ENCODE measurements at places on chromosomes 11 and 22.

GRCh38 chr11:99241066-99241465, 220.3 kb downstream of the CNTN5 start:
- no peak for DNase-seq

GRCh38 chr11:27663326-27663725, 36.9 kb downstream of the BDNF start:
- no peak for DNase-seq

GRCh38 chr11:31969359-31969702, 121.5 kb upstream of the RCN1 start:
- no peak for DNase-seq

- DNase-seq, result no peak
Measured at GRCh38 chr11:57479911-57480310, 19.6 kb downstream of the RTN4RL2 start.

GRCh38 chr11:101583251-101584128, at the start of gene TRPC6:
TSS of gene TRPC6 (minus strand) at chr11:101584007. CDS start at chr11:101583503, 504 bp downstream.
- DNase-seq, result peak; percentile 84

GRCh38 chr11:36467012-36467411, 43.1 kb downstream of the TRAF6 start:
- no peak for DNase-seq

GRCh38 chr11:103042161-103042560, 49.8 kb downstream of the DCUN1D5 start:
- no peak for DNase-seq

- no peak for DNase-seq
Measured at GRCh38 chr11:71472941-71473792, 20.2 kb downstream of the NADSYN1 start.

DNA sequence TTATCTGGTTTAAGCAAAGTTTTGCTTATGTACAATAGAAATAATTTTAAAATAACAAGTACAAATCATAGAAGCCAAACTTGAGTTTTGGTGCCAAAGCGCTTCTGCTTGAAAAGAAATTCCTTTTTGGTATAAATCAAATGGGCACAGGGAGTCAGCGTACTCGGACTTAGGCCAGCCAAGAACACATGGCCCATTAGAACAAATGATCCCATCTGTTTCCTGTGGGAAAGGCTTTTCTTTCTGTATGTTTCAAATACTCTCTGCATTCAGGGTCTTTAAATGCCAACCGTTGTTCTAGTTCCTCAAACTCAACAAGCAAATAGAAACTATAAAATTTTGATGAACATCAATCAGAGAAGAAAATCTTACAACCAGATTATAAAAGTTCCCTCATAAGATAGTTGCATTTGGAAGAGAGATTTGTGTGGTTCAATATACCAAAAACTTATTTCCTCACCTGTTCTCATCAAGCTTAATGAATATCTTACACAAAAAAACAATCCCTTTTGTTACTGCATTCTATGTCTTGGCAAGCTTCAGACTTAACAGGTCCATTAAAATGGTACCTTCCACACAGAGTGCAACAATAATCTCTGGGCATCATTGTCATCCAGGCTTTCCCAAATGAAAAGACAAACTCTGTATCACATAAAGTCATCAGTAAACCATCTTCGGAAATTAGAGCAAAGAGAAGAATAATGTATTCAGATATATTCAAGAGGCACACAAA, 739.8 kb upstream of the API5 start:
- no peak for DNase-seq

- DNase-seq, result no peak
Measured at GRCh38 chr11:116969694-116970093, 128.5 kb downstream of the SIK3 start.

GRCh38 chr11:108253176-108253575, 30.3 kb downstream of the ATM start:
- DNase-seq, result no peak

DNA sequence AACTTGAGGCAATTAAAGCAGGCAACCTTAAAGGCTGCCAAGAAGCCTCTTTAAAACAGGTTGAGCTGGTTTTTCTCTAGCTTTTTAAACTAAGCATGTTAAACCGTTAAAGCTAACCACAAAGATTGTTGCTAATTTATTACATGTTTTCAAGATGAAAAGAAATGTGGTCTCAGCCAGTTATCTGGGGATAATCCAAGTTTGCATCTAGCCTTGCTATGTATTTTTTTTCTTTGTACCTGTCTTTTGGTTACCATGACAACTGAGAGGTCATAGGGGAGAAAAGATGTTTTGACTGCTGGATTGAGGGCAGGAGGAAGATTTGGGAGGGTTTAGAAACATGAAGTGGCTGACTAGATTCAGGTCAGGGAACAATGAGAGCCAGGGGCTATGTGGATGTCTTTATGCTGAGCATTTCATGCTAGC, 19.2 kb upstream of the PGM2L1 start:
- peak; percentile 86 for DNase-seq

- peak; percentile 58 for DNase-seq
Measured at GRCh38 chr11:64007160-64007628, 21.0 kb downstream of the OTUB1 start.

DNA sequence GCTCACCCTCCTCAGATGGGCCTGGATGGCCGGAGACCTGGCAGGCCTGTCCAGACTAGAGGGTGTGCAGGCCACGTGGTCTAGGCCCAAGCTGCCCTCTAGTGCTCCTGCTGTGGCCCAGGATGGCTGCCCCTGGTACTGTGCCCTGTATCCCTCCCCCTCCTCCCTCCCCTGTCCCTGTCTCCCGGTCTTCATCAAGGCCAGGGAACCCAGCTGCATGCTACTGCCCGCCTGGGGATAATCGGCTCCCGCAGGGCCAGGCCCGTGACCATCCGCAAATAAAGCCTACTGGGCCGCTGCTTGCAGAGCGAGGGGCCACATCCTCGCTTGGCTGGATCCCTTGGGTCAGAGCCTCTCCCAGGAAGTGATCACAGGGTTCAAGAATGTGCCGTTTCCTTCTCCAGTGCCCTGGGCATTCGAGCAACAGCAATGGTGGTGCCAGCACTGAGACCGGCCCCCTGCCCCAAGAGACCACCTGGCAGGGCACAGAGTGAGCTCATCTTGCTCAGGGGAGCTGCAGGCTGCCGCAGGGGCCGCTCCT, 51.1 kb downstream of the WNT7B start:
- DNase-seq, result no peak

GRCh38 chr11:103488579-103488978, 379.4 kb downstream of the DYNC2H1 start:
- DNase-seq, result no peak

DNA sequence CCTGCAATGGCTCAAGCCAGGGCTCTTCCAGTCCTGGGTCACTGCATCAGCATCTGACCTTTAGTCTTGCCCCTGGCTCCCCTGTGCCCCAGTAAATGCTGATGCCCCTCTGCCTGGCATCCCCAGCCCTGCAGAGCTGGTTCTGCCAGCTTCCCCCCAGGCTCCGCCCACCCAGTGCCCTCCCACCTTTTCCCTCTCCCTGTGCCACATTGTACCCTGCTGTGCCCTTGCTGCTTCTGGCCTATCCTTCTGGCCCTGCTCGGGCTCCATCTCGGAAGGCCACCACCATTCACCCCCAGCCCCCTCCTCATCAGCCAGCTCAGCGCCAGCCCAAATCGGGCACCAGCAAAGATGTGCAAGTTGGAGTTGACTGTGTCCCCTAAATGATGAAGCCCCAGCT, 7.4 kb downstream of the CAPN5 start:
- no peak for DNase-seq

GRCh38 chr11:65548395-65548794, 9.8 kb downstream of the LTBP3 start:
- DNase-seq, result no peak

GRCh38 chr11:14089690-14090462, 127.4 kb downstream of the SPON1 start:
- DNase-seq, result peak; percentile 37

- DNase-seq, result no peak
Measured at GRCh38 chr11:127049486-127049885, 48.9 kb upstream of the KIRREL3 start.

DNA sequence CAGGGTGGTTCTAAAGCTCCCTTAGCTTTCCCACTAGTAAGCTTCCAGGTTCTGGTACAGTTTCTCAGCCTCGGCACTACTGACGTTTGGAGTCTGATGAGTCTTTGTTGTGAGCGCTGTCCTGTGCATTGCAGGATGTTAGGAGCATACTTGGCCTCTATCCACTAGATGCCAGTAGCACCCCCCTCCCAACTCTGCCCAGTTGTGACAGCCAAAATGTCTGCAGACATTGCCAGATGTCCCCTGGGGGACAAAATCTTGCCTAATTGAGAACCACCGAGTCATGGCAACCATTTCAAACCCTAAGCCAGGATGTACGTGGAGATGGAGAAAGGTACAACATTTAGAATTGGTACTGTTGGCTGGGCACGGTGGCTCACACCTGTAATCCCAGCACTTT, 68.7 kb downstream of the PTPRJ start:
- DNase-seq, result no peak

GRCh38 chr11:59173080-59173963, 1.4 kb downstream of the DTX4 start:
- DNase-seq, result peak; percentile 81

- no peak for DNase-seq
Measured at GRCh38 chr11:1741741-1742140, 8.7 kb downstream of the IFITM10 start.

DNA sequence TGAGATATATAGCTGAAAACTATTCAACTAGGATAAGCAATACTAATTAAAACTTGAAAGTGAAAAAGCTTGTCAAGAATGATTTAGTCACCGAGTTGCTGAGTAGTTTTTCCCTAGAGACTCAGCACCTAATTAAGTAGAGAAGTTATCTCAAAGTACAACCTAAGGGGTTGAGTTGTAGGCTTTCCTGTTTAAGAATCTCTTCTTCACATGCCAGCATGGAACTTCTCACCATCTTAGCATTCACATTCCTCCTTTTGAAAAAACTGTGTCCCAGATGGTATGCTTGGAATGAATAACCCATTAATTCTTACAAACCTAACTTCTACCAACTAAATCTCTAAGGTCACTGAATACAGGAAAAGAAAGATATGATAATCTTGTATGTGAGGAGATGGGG, 303.3 kb upstream of the ZC3H12C start:
- no peak for DNase-seq

DNA sequence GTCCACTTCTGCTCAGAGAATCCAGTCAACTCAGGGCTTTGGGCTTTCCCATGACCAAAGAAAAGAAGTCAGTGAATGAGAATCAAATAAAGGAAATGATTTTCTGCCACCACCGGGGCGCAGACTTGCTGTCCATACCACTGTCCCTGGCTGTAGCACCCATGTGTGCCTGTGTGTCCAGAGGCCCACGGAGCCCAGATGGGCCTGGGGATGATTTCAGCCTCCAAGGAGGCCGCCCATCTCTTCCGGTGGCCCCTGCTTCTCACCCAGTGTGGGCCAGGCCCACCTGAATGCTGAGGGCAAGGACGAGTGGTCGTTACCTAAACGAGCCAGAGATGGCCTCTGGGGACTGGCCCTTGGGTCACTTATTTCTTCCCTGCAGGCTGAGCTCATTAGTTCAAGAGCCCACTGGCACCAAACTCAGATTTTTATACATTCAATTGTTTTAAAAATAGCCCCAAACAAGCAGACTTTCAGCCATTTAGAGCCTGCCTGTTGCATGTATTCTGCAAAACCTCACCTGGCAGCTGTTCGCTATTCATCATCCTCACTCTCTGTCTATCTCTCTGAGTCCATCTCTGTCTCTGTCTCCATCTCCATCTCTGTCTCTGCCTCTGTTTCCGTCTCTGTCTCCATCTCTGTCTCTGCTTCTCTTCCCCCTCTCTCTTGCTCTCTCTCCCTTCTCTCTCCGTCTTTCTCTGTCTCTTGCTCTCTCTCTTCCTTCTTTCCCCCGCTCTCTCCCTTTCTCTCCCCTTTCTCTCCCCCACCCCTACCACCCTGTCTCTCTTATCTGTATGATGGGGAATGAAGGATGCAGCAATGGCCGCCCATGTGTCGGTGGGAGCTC, 24.2 kb downstream of the KRTAP5-5 start:
- no peak for DNase-seq

DNA sequence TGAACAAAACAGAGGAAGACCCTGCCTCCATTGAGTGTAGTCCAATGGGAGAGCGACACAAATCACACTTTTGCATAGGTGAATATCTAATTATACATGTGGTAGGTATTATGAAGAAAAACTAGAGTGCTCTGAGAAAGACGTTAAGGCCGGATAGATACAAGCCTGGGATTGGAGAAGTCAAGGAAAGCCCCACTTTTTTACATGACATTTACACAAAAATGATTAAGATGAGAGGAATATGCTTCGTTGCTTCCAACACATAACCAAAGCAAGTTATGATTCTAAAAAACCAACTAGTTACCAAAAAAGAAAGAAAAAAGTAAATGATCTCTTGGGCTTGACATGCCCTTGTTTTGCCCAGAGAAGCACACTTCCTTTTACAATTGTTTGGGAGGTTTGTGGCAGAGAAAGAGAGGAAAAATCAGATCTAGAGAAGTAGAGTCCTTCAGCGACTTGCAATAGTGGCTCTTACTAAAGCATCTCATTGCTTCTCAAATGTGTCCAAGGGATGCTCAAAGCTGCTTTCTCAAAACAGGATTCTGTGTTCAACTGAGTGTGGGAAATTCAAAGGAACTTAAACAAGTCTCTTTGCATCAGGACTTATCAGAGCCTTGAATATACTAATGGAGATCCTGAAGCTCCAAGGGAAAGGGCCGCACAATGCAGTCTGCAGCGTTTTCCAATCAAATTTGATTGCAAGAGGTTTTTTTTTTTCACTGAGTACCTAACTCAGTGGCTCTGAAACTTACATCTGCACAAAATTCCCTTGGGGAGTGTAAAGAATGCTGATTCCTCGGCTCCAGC, 38.8 kb downstream of the FLI1 start:
- no peak for DNase-seq

- peak; percentile 47 for DNase-seq
Measured at GRCh38 chr11:76194872-76195668, 11.2 kb downstream of the WNT11 start.

DNA sequence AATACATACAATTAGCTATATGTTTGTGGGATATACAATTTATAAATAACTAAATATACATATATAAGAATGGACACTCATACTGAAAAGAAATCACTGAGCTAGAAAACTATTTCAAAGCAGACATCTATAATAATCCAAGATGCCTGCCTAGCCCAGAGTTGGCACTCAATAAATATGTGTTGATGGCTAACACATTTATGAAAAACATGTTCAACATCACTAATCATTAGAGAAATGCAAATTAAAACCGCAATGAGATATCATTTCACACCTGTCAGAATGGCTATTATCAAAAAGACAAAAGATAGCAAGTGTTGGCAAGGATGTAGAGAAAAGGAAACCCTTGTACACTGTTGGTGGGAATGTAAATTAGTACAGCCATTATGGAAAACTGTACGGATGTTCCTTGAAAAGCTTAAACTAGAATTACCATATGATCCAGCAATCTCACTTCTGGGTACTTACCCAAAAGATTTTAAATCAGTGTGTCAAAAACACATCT, 29.8 kb downstream of the POU2AF1 start:
- DNase-seq, result no peak

DNA sequence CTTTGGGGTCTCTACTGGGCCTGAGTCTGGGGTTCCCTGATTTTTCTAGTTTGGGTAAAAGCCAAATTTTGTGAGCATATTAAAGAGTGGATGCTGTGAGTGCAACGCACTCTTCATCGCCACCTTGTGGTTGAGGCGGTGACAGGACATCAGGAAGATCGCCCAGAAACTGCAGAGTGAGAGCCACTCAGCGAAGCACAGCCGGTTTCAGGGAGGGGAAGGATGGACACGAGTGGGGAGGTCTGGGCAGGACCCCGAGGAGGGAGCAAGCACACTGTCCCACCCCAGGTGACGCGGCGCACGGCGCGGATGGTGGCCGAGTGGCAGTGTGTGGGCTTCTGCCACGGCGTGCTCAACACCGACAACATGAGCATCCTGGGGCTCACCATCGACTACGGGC, 9.1 kb downstream of the SELENOO start:
- peak; percentile 63 for DNase-seq
